ENCODE measurements at places on chromosomes 3 and 15.

- no peak for DNase-seq
Measured at GRCh38 chr3:54047568-54047967, 74.8 kb upstream of the CACNA2D3 start.

GRCh38 chr3:189779166-189779565, 148.0 kb downstream of the TP63 start:
- no peak for DNase-seq

GRCh38 chr15:47429376-47429775, 287.9 kb upstream of the SEMA6D start:
- DNase-seq: no peak

DNA sequence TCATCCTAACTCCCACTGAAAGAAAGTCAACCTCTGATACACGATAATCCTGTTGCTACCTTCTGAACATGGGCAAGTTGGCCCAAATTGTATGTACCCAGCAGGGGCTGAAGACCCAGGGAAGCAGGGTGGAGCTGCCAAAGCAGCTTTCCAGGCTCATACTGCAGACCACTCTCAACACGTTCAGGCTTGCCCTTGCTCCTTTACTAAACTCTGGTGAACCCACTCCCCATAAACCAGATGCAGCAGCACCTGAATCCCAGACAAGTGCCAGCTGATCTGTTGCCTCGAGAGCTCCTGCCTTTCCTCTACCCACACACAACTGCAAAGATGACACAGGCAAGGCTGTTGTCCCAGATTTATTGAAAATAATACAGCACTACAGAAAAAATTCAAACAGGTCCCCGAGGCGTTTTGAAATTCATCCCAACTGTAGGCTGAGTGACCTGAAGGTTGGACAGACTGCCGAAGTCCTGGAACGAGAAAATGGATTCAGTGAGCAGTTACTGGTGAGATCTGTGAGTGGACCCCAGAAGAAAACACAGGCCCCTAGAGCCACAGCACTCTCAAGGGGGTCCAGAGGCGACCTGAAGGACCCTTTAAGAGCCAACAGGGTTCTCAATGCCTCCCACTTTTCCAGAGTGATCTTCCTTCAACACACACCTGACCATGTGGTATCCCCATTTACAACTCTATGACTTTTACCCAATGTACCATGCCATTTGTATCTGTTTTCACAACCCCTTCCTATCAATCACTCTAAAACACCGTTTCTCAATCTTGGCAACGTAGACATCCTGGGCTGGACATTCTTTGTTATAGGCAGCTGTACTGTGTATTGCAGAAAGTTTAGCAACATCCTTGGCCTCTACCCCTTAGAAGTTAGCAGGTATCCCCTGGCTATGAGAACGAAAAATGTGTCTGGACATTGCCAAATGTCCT, 3.6 kb downstream of the RPS17 start:
- DNase-seq: no peak

DNA sequence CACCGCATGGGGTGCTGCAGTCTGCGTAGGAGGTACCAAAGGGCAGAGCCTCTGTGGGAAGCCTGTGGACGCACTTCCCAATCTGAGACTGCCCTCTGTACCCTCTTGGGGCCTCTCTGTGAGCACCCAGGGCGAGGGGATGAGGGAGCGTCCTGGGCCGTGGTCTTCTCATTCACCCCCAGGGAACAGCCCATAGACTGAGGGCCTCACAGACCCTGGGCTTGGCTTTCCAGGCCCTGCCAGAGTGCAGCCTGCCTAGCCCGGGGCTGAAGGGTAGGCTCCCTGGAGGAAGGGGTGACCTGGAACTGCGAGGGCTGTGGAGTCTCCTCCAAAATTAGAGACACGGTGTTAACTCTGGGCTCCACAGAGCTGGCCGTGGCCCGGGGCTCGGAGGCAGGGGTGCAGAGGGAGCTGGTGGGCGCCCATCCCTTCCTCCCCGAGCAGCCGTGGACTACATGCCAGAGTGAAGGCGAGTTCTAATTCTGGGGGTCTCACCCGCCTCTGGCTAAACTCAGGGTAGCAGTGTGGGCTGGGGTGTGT, 468 bp upstream of the SPTBN5 start:
- no peak for DNase-seq

GRCh38 chr3:20104167-20104661, 64.0 kb downstream of the KAT2B start:
- peak; percentile 33 for DNase-seq

DNA sequence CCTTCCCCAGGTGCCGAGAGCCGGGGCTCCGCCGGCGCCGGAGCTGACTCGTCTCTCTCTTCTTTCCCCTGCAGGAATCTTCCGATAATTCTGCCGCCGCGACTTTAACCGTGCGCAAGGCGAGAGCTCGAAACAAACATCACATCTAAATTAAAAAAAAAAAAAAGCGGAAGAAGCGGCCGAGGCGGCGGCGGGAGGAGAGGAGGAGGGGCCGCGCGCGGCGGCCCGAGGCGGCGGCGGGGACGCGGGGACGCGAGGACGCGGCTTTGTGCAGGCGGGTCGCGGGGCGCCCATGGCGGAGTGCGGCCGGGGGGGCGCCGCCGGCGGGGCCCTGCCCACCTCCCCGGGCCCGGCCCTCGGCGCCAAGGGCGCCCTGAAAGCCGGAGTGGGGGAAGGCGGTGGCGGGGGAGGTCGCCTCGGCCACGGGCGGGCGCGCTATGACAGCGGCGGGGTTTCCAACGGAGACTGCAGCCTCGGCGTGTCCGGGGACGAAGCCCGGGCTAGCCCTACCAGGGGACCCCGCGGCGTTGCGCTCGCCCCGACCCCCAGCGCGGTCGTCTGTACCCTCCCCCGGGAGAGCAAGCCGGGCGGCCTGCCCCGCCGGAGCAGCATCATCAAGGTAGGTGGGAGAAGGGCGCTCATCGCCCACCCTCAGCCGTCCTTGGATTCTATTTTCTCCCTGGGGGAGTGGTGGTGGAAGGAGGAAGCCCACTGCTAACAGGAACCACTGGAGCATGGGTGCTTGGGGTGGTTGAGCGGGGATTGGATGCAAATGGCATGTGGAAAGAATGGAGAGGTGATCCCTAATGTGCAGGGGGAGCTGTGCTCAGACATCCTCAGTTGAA, at the start of gene PLCL2:
TSS of gene PLCL2 (plus strand) at position 208 of the 845 bp plus-strand sequence. CDS start at position 293, 85 bp downstream.
- peak; percentile 74 for DNase-seq

- no peak for DNase-seq
Measured at GRCh38 chr15:56532721-56533460, 68.0 kb upstream of the MNS1 start.

DNA sequence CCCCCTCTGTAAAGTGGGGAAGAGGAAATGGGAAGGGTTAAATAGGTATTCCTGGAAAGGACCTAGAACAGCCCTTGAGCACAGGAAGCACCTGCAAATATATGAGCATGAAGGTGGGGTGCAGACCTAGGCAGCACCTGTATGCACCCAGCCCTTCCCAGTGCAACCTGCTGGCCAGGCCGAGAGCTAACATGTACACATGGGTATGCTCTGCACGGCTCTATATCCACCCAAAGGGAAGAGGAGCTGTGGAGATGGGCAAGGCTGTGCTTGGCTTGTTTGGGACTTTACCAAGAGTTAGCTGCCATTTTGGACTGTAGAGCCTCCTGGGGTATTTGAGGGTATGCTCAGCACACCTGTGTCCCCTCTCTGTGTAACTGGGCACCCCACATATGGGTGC, 171.2 kb downstream of the KLF13 start:
- no peak for DNase-seq

GRCh38 chr3:108552267-108553159, 36.7 kb downstream of the CIP2A start:
- DNase-seq: no peak
